ENCODE measurements at places on chromosomes 16 and 17.

DNA sequence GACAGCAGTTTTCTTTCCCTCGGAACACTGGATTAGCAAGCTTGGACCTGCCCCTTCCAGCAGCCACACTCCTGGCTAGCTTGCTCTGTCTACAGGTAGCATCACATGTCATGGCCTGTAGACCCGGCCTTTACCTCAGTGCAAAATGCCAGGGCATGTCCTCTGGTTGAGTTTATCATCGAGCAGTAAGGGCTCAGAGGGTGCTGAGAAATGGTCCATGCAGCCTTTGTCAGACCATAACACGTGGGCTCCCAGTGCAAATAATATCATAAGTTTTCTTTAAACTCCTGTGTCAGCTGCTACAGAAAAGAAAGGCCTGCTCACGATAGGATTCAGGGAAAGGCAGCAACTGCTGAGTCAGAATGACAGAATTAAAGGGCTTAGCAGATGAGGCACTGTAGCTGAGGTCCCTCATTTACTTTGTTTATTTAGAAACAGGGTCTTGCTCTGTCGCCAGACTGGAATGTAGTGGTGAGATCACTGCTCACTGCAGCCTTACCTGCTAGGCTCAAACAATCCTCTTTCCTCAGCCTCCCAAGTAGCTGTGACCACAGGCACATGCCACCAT lies 8.0 kb upstream of the GNA13 start:
- DNase-seq = no peak

DNA sequence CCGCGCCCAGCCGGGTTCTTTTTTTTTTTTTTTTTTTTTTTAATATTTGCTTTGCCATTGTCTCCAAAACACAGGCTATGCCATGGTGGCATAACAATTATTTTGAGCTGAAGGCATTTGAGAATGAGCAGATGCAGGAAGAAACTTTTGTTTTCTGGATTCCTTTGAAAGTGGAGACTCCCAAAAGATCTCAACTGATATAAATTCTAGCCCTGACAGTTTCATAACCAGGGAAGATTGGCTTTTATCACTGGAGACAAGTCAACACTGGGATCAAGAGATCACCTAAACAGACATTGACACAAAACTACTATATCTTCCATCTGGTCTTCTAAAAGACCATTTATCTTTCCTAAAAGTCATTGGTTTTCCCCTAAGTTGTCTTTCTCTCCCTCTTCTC lies 10.1 kb upstream of the PRKCA start:
- DNase-seq = no peak

- no peak for DNase-seq
Observed at GRCh38 chr17:75822800-75823166, 21.4 kb downstream of the UNC13D start.

DNA sequence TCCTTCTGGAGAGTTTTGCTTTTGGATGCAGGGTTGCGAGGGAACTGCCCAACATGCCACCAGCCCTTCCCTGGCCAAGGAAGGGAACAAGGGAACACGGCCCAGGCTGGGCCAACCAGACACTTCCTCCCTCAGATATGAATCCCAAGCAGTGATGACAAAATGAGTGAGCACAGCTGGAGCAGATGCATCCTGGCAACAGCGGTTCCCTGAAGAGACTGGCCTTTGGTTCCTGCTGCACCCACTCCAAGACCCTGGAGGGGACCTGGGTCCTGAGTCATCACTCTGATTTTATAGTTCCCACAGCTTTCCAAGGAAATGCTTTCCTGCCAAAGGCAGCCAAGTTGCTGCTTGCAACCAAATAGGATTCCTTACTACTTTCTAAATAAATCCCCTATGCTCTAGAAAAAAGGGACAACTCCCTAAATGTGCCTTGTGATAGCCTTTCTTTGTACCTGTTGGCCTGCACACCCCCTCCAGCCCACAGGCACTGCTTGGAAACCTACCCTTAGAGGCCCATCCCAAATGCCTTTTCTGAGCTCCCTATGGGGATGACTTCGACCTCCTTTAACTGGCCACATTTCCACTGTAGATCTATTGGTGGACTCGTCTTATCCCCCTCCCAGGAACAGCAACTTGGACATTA lies 5.3 kb downstream of the ST3GAL2 start:
- DNase-seq = no peak

GRCh38 chr17:3799181-3799945 lies 1.6 kb downstream of the ITGAE start:
- no peak for DNase-seq

- DNase-seq = no peak
Observed at GRCh38 chr17:40460968-40461731, 17.9 kb downstream of the IGFBP4 start.

GRCh38 chr16:85752511-85753420 lies 1.9 kb upstream of the C16orf74 start:
- DNase-seq = no peak

DNA sequence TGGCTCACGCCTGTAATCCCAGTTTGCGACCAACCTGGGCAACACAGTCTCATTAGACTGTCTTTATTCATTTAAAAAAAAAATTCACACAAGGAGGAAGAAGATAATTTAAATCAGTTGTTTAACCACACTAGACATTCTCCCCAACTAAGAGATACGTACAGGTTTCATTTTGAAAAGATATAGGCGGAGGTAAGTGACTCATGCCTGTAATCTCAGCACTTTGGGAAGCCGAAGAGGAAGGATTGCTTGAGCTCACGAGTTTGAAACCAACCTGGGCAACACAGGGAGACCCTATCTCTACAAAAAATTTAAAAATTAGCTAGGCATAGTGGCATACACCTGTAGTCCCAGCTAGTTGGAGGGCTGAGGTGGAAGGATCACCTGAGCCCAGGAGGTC lies 5.3 kb downstream of the CMTM4 start:
- DNase-seq = no peak

DNA sequence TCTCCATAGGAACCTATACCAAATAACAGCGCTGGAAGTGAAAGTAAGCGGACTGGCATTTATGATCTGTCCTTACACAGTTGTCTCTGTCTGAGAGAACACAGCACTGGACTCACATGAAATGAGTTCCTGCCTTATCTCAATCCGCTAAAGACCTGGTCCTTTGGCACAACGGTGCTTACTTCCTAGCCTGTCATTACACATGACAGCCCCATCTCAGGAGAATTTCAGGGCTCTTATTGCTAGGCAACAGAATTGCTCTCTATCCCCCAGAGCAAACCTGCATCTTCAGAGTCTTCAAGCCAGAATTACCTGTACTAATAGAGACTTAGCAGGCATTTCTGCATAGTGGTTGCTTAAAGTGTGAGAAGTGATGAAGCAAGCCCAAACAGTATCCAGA lies 4.3 kb downstream of the KCNJ2 start:
- DNase-seq = no peak

All from vagina (tissue), 2 donors.